ENCODE measurements at places on chromosomes 1 and 21.

DNA sequence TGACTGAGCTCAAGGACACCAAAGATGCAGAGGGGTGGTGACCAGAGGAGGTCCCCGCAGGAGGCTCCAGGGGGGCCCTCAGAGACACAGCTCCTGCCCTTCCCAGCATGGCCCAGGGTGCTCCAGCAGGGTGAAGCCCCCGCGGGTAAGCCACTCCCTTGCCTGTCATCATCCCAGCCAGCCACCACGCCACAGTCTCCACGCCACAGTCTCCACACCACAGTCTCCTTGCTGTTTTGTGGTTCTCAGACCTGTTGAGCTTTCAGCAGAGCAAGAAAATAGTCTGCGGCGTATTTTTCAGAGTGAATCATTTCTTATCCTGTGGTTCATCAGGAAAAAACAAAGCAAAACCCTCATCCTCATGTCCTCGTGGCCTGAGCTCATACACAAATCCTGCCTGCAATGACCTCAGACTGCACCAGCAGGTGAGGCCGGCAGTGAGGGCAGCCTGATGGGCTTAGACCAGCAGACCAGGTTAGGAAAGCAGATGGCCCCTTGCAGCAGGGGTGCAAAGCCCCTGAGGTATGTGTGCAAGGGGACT is 25.7 kb upstream of the ABCG1 start:
- no peak for DNase-seq

GRCh38 chr1:4366091-4366490 is 288.3 kb upstream of the AJAP1 start:
- DNase-seq: no peak

DNA sequence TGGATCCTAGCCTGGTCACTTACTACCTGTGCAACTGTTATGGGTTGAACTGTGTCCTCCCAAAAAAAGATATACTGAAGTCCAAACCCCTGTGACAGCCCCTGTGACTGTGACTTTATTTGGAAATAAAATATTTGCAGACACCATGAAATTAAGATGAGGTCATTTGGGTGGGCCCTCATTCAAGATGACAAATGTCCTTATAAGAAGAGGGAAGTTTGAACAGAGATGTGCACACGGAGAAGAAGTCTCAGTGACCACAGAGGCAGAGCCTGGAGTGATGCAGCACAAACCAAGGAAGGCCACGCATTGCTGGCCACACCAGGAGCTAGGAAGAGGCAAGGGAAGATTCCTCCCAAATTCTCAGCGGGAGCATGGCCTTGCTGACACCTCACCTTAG is 249.7 kb upstream of the RUNX1 start:
- DNase-seq: no peak

- no peak for DNase-seq
These were observed 115.7 kb downstream of the SLC5A9 start for GRCh38 chr1:48338257-48338656.

DNA sequence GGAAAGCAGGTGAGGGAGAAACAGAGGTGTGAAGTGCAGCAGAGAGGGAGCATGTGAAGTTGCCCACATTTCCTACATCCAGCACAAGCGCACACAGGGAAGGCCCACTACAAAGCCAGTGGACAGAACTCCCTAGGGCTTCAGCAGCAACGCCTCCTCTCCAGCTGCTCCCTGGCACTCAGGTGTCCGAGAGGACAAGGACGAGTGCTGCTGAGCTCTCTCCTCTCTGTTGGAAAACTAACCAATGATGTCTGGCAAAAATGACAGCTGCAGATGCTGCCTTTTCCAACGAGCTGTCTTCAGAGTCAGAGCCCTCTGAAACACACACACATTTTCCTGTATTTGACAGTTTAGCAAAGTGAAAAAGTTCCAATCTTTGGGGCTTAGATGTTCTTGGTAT is 86.8 kb downstream of the HSF2BP start:
- DNase-seq: no peak

DNA sequence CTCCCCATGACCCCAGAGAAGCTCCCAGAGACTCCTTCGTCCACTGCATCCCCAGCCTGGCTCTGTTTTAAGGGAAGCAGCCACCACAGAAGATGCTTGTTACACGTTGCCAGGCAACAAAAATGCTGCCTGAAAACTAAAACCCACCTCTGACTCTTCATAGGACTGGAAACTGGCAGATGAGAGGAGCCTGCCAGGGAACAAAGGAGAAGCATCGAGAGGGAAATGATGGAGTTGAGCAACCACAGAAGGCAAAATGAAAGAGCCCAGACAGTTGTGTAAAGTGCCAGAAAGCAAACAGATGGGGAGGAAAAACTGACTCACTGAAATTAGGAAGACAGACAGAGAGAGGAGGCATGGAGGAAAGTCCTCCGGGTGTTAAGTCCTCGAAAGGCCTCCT is 118.4 kb downstream of the KCNN3 start:
- no peak for DNase-seq

DNA sequence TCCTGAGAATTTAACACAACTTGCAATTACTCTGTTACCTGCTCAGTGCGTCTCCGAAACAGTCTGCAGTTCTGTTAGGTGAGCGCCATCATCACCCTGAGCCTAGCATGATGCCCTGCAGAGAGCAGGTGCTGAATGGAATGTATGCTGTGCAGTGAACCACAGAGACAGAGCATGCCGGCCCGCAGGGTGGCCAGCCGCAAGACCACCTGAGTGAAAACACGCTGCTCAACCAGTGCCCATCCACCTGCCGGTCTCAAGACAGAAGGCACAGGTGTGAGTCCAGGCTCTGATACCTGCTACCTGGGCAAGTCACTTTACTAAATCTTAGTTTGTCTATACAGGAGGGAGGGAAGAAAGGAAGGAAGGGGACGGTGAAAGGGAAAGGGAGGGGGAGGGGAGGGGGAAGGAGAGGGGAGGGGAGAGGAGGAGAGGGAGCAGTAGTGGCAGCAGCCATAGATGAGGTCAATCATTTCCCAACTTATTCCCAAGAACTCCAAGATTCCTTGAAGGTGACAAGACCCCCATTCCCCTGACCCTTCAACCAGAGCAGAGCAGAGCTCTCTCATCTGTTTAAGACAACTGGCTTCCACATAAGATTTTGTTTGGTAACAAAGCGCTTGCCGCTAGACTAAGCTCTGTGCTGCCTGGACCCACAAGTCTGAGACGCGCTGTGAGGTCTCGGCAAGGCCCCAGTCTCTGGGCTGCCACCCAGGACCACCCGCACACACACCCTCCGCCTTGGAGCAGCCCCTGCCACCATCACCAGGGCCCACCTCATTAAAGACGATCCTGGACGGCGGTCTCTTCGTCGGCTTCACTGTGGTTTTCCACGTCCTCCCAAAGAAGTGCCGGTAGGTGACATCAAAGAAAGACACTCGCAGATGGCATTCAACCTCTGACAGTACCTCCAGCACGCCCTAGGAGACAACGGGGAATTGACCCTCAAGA is 14.5 kb downstream of the NPHP4 start:
- DNase-seq: no peak

GRCh38 chr21:41228006-41228370 is 60.0 kb downstream of the BACE2 start:
- no peak for DNase-seq

GRCh38 chr1:2270260-2271100 is 42.4 kb downstream of the SKI start:
- no peak for DNase-seq

- no peak for DNase-seq
These were observed 21.5 kb downstream of the CDC73 start for GRCh38 chr1:193143285-193143684.

GRCh38 chr1:239982762-239983161 is 108.9 kb upstream of the FMN2 start:
- DNase-seq: no peak

DNA sequence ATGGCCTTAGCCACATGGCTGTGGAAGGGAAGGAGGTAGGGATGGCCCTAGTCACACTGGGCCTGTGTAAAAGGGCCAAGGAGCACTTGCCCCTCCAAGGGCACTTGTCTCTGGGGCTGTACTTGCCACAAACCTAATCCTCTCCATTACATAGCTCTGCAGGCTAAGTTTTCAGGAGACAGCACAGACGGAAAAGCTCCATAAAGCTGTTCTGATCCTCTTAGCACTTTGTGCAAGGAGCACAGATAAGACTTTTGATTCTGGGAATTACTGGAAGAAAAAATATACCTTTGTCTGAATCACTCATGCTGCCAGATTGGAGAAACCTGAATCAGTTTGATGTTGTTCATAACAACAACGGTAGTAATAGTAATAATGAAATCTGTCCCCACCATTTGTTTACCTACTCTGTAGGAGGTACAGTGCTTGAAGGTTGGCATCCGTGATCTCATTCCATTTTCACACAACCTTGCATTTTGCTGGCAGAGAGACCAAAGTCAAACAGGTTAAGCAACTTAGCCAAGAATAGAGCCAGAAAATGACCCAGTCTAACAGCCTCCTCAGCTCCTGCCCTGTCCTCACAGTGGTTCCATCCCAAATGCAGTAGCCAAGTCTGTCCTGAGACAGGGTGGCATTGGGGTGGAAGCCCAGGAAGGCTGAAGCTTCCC is 207.1 kb downstream of the ROR1 start:
- DNase-seq: no peak

DNA sequence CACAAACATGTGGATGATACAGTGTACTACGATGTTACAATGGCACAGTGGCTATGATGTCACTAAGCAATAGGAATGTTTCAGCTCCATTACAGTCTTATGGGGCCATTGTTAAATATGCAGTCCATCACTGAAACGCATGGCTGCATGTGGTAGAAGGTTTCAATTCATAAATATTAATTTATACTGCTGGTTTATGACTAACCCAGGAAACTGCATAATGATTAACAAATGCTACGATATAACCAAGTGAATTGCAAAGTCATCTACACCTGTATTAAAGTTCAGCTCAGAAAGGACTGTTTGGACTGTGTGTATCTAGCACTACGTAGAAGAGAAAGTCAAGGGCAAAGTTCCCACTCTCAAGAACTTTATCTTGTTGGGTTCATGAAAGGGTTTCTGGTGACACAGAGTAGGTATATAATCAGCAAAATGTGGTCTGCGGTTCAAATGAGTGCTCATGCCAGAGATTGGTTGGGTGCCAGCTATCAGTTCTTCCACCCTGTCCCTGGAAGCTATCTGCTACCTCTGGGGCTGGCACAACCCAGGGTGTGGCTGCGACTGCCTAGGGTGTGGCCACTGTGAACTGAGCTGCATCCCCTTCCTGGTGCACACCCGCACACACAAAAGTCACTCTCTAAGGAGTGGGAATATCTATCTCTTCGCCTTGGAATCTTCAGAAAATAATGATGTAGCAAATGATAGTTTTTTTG is 14.8 kb downstream of the MGST3 start:
- DNase-seq: no peak

- no peak for DNase-seq
These were observed 8.3 kb downstream of the FRRS1 start for GRCh38 chr1:99758073-99758511.

DNA sequence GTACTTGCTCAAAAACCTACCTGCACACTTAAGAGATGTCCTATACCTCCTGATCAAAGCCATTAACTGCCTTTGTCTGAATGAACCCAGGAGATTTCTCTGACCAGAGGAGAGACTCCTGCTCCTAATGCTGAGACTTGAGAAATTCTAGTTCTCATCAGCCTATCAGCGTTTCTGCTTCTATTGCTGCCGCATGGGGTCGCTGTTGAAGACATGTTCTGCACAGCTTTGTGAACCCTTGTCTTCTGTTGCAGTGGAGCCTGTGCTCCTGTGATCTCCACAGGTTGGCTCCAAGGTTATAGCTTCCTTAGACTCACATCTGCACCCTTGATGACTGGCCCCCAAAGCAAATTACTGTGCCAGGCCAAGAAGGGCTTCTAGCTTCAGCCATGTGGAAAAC is 40.2 kb downstream of the EDN2 start:
- no peak for DNase-seq

GRCh38 chr1:101474039-101474665 is 237.3 kb downstream of the S1PR1 start:
- DNase-seq: no peak

DNA sequence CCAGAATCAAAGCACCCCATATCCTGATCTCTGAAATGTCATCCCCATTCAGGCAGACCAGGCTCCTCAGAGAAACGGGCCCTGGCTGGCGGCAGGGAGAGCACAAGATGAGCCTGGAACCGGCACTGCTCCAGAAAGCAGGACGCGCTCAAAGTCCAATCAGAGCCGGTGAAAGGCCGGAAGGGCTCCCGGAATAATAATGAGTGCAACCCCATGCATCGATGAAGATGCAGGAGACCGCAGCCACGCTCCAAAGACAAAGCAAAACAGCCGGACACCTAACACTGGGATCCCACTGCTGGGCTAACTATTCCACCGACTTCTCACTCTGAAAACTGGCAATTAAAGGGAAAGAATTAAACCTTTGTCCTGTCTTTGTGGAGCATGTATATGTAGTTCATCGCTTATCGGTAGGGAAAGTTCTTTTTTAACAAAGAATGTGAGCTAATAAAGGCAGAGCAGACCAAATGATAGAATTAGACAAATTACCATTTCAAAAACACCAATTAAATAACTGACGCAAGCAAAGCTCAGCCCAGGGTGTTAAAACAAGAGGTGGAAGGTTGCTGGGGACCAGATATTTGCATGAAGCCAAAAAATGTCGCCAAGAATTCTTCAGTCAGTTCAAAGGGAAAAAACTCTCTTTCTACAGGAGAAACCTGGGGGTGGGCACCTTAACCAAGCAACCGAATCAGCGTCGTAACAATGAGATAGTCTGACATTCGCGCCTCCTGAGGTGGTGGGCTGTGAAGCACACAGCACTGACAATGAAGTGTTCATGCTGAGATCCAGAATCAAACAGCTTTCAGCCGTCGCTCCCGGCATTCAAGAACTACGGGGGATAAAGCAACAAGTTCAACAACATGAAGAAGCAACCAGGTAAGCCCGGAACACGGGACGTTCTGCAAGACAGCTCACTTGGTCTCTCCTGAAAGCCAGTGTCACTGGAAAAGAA is 95.2 kb downstream of the NPHP4 start:
- no peak for DNase-seq

GRCh38 chr1:29452463-29453230 is 216.3 kb downstream of the PTPRU start:
- DNase-seq: no peak

- no peak for DNase-seq
These were observed 1077.3 kb downstream of the KCNT2 start for GRCh38 chr1:195530961-195531360.

DNA sequence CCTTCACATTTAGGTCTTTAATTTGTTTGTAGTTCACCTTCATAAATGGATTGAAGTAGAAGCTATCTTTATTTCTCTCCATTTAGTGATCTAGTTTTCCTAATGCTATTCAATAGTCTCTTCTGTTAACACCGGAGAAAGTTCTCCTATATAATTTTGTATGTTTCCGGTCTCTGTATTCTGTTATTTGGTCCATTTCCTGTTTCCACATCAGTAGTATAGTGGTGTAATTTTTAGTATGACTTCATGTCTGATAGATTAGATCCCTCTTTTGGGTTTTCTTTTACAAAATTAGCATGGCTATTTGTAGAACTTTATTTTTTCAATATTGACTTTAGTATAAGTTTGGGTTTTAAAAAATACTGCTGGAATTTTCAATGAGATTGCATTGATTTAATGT is 41.6 kb upstream of the PKP1 start:
- DNase-seq: no peak

Measured in GOT3 (cell line).